Stimulated activated CD4-positive, alpha-beta T cell treated with anti-CD3 and anti-CD28 coated beads, TNF-alpha, amount 100 ng/mL, for 4 hours (primary cell): ENCODE measurements at places on chromosomes 7 and 10.

DNA sequence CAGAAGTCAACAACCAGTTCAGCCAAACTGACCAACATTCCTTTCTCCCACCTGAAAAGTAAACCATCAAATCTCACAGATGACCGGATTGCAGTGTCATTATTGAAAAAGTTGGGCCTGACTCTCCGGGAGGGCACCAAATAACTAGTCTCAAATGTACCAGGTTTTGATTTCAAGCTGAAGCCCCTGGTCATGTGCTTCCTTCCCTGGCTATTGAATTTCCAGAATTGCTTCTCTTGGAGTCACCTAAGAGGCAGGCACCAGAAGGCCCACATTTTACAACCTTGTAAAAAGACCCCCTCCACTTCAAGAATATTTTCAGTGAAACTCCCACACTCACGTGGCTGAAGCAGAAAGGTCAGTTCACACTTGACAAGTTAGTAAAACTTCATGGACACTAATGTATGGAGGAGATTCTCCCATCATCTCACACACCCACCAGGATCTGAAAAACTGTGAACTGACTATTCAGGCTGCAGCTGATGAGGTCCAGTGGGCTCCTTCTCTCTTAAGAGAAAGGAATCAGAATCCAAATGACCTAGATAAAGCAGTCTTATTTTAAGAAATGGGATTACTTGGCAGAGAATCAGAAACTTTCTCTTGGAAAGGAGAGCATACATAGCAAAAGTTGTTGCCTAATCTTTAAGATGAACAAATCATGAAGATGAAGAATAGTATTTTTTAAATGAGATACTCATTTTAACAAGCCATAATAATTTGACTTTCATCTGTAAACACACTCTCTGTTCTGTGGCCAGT is 53.6 kb downstream of the DLD start:
- DNase-seq = no peak

- DNase-seq = no peak
Observed at GRCh38 chr7:84425702-84426259, 231.2 kb upstream of the SEMA3A start.

DNA sequence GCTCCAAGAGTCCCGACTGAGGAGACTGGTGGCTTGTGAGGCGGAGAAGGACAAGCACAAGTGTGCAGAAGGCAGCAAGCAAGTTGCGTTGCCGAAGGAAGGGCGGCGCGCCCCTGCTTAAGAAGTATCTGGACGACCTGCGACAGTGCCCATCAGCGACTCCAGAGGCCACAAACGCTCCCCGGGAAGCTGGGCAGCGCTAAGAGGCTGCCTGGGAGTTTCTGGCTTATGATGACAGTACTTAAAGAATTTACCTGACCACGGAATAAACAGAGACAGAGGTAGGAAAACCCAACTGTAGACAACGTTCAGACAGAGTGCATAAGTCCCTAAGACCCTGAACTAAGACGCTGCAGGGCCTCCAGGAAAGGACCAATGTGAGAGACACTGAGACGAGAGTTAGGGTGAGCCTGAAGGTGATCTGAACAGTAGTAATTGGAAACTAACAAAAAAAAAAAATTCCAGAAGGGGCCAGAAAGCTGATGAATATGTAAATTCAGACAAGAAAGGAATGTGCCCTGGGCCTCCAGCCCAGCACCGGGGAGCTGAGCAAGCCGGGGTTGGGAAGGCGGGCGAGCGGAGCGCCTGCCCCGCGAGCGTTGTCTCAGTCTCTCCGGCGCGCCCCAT is 1.0 kb downstream of the OSBPL3 start:
- DNase-seq = no peak

- no peak for DNase-seq
Observed at GRCh38 chr10:50501924-50502452, 121.8 kb downstream of the SGMS1 start.

DNA sequence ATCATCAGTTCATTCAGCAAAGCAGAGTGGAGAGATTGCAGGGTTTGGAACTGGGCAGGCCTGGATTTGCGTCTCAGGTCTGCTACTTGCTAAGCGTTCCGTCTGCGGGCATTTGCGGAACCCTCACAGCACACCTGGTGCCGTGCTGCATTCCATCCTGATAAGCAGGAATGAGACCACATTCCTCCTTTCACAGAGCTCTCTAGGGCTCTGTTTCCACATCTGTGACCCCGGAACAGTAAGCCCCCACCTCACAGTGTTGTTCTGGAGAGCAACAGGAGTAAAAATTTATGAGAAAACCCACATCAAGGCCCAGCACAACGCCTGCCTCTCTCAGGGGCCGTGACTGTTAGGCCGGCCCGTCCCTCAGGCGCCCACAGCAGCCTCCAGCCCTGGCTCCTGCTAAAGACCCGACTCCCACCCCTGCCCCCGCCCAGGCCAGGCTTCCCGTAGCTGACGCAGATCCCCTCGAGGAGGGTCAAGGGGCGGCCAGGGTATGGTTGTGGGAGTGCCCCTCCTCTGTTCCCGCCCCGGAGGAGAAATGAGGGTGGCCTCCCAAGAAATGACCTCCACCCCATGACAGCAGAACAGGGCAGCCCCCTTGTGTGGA is 128.9 kb downstream of the RGS10 start:
- no peak for DNase-seq

GRCh38 chr7:75951506-75951905 is 36.6 kb downstream of the POR start:
- DNase-seq = no peak

DNA sequence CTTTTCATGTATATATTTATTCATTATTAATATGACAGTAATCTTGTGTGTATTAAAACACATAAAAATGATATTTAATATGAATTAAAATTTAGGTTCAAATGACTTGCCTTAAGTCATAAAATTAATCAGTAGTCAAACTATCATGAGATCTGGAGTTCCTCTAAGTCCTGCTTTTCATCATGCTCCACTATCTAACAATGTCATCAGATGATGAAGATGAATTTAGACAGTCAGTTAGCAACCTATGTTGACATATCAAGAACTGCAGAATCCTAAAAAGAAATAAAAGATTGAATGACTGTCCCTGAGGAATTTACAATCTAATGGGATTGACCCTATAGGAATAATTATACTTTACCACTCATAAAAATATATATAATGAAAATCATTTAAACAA is 7.1 kb downstream of the CABCOCO1 start:
- no peak for DNase-seq

- no peak for DNase-seq
Observed at GRCh38 chr10:97332591-97333350, 1.8 kb downstream of the FRAT2 start.

GRCh38 chr7:26664735-26665416 is 199.5 kb downstream of the SKAP2 start:
- no peak for DNase-seq

- DNase-seq = no peak
Observed at GRCh38 chr7:55786901-55787300, 75.7 kb downstream of the SEPTIN14 start.

DNA sequence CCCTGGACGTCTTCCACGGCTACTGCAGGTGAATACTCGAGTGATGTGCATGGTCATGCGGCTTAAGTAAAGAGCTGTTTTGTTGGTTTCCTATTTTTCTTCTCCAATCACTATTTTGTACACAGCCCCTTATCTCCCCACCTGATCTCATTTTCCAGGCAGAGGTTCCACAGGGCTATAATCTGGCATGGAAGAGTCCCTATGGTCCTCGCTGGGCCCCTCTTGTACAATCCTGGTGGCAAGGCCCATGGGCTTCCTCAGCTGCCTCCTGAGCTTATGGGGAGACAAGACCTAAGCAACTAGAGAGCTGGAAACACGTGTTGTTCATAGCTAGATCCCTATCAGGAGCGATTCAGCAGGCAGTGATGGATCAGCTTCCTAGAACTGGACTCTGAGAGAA is 181.3 kb upstream of the ADO start:
- DNase-seq = no peak

DNA sequence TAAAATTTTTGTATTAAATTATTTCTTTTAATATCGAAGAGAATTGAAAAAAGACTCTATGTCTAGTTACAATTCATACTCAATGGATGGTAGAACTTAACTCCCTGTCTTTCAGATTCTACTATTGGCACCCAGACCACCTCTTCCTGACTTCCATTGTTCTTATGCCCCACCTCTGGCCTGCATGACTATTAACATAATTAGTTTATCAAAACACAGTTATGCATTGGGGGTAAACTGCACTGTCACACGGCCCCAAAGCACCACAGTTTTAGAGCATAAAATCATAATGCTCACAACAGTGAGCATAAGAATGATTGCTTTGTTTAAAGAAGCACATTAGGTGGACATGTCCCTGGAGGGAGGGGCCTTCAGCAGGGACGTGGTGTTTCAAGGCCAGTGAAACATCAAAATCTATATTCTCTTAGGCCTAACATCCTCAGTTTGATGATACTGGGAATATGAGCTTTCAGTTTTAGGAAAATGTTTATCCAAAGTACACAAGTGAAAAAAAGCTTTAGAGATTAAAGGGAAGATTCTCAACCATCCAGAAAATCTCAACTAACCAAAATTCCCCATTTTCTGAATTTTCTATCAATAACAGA is 79.8 kb downstream of the NRP1 start:
- no peak for DNase-seq

- DNase-seq = no peak
Observed at GRCh38 chr10:48791267-48791928, 106.7 kb downstream of the WDFY4 start.

DNA sequence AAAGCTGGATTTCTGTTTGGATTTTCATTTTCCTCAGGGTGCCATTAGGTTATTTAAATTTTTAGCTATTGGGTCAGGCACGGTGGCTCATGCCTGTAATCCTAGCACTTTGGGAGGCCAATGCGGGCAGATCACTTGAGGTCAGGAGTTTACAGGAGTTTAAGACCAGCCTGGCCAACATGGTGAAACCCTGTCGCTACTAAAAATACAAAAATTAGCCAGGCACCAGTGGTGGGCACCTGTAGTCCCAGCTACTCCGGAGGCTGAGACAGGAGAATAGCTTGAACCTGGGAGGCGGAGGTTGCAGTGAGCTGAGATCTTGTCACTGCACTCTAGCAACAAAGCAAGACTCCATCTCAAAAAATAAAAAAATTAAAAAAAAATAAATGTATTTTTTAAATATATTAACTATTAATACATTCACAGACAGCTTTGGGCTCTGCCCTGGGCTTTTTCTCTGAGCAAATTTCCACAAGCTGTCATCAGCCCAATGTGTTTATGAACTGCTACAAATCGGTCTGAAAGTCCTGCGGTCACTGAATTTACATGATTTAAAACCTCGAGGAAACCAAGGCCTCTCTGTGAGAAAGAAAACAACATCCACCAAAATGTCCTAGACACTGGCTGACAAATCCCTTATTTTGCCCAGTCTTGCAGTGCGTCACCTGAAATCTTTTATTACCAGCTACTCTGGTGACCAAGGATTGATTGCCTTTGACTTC is 19.2 kb upstream of the PLEKHS1 start:
- DNase-seq = no peak

DNA sequence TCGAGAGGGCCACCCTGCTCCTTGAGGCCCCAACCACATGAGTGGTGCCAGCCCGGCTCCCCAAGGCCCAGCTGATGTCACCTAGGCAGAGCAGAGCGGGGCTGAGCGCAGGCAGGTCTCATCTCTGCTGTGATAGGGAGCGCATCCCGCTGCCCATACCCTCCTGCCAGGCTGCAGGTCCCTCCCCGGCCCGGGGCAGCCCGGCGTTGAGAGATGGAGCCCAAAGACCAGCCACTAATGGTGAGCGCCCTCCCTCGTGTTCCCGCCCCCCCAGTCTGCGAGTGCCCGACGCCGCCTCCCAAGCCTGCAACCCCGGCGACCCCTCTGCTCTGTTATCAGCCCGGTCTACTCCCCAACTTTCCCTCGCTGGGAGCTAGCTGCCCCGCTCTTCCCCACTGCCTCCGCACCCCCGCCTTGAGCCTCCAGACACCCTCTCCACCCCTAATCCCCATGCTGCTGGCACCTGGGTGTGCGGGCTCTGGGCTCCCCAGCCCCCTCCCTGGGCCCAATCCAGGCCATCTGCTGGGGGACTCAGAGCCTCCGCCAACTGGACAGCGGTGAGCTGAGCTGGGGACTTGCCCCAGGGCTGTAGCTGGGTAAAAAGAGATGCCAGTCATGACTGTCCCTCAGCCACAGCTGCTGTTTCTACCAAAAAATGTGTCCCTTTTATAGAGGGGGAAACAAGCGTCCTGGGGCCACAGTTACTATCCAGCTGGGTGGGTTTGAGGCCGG is 19.7 kb upstream of the CHST12 start:
- DNase-seq = no peak

- DNase-seq = no peak
Observed at GRCh38 chr10:122853665-122854313, 8.1 kb upstream of the CUZD1 start.

DNA sequence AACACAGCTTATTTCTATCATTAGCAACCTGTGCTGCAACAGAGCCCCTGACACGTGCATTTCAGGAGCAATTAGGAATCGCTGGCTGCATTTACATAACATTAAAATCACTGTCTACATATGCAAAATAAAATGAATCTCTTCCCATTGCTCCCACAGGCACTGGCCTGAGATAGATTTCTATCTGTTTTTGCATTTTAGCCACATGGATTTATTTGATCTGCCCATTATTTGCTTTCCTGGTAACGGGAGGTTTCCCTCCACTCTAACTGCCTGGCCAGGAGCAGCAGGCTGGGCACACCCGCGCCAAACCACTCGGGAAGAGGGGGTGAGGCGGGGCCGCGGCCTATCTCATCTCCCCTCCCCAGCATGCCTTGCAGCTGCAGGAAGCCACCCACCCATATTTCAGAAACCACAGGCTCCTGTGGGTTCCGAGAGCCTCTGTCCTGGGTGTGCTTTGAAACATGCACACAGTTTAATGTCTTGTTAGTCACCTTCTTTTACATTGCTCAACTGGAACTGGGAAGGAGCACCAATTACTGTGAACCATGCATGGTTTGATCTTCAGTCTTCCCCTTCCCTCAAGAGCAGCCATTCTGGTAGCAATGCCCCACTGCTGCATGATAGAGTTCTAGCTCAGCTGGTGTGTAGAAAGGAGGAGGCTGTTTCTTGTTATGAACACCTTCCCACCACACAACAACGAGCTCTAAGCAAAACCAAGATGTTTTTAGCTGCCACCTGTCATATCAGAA is 37.7 kb upstream of the IKZF1 start:
- DNase-seq = no peak

DNA sequence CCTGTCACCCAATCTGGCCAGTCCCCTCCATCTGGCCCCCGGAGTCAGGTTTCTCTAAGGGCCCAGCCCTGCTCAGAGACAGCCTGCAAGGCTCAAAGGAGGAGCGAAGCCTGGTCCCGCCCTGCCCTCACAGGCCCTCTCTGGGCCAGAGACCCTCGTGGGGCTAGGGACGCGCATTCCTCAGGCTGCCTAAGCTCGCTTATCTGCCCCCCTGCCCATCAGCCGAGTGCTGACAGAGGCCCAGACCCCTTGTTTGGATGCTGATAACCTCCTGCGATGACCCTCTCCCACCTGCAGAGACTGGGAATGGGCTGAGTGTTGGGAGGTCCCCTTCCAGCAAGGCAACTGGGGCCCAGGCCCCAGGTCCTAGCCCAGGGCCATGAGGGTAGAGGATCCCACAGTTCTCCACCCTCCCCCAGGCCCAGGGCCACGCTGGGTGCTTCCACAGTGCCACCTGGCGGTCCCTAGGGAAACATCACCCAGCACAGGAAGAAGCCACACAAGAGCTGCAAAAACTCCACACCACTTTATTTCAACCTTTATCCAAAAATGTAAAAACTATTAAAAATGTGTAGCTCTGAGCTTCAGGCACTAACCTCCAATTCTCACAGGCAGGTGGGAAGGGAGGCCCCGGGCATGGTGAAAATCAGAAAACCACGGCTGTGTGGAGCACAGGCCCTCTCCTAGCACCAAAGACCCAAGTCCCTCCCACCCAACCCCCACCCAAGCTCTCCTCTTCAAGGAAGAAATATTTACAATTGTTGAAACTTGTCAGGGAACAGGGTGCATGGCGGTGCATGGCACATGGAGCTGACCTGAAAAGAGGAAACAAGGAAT is 2.2 kb downstream of the NPM3 start:
- peak; percentile 58 for DNase-seq
